ENCODE measurements at places on chromosomes 12 and 14. TPM values are rescaled to one million over a fixed set of nuclear protein-coding genes. Genes with fewer than 3 reads are reported as not detected.

The NAV3 gene
- total RNA-seq, result not detected

The C3AR1 gene
- 0.97 TPM for total RNA-seq

The FSCB gene
- not detected for total RNA-seq

The SLCO1C1 gene
- total RNA-seq, result not detected

The TAS2R19 gene
- 0.92 TPM for total RNA-seq

The ASIC1 gene
- total RNA-seq, result 1.1 TPM

The TBX3 gene
- not detected for total RNA-seq

The NOVA1 gene
- total RNA-seq, result not detected

The SMOC1 gene
- total RNA-seq, result not detected

The IFI27L1 gene
- total RNA-seq, result 35.3 TPM

The PELI2 gene
- 6.4 TPM for total RNA-seq

The CLEC4C gene
- total RNA-seq, result not detected

The A2M gene
- total RNA-seq, result not detected

The AKT1 gene
- 133 TPM for total RNA-seq

The C12orf50 gene
- total RNA-seq, result not detected

The TRMT61A gene
- 7.4 TPM for total RNA-seq

The TSPAN9 gene
- total RNA-seq, result 1.2 TPM

The OR4E2 gene
- not detected for total RNA-seq

The JKAMP gene
- total RNA-seq, result 21.0 TPM

The DENND5B gene
- 0.17 TPM for total RNA-seq

The RNF212B gene
- total RNA-seq, result not detected

The PLEKHG7 gene
- not detected for total RNA-seq

The KLRC3 gene
- total RNA-seq, result not detected

The KCNH3 gene
- total RNA-seq, result 1.2 TPM

The ADAMTS20 gene
- total RNA-seq, result not detected

The SMIM41 gene
- total RNA-seq, result not detected

The PTHLH gene
- total RNA-seq, result not detected

The WSB2 gene
- total RNA-seq, result 93.2 TPM

The PIK3C2G gene
- not detected for total RNA-seq

The PLBD1 gene
- not detected for total RNA-seq

The MYO1A gene
- total RNA-seq, result 0.97 TPM

The WNT5B gene
- total RNA-seq, result not detected

The MSRB3 gene
- total RNA-seq, result not detected

The RPL36AL gene
- total RNA-seq, result 314 TPM

The CBLN3 gene
- total RNA-seq, result 9.3 TPM

The RDH11 gene
- total RNA-seq, result 76.7 TPM

The LRCOL1 gene
- total RNA-seq, result not detected

The SALL2 gene
- 4.4 TPM for total RNA-seq

The PRB2 gene
- not detected for total RNA-seq

The CCDC60 gene
- not detected for total RNA-seq

Measured in activated CD4-positive, alpha-beta memory T cell treated with anti-CD3 and anti-CD28 coated beads for 36 hours (primary cell).